ENCODE measurements at places on chromosomes 2 and 18.
A peak's percentile ranks its signal among the peaks of the same experiment; 100 is the strongest.

DNA sequence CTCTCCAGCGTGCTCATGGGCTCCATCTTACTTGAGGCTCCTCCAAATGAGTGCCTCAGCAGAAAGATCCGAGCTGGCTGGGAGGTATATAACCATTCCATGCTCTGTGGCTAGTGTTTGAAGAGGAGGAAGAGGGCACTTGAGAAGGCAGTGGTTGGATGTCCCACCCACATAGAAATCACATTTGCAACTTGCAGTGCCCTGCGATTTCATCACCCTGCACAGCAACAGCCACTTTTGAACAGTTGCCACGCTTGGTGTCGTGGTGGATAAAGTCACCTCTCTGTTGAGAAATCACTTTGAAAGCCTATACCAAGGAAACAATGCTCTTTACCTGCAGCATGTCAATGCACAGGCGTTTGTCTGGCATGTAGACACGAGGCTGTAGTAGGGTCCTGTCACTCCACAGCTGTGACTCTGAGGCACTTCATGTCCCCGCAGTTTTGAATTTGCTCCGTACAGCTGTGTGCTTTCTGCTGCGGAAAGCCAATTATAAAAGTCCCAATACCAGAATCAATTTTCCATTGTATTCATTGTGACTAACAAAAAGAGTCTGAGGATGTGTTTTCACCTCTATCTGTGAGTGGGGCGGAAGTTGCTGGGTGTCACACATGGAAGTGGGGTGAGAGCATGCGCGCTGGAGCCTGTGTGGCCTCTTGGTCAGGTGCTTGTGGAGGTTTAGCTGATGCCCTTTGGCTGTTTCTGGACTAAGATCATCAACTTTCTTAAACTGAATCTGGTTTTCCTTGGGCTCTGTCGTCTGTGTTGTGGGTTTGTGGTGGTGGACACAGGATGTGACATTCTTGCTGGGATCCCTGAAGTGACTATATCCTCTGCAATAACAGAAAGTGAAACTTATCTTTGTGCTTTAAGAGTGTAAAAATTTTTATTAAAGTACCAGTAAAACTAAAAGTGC is 2.8 kb downstream of the CNDP2 start:
- peak; percentile 65 for DNase-seq

- DNase-seq = no peak
Measured at GRCh38 chr2:55620123-55620779, 2.8 kb upstream of the PPP4R3B start.

DNA sequence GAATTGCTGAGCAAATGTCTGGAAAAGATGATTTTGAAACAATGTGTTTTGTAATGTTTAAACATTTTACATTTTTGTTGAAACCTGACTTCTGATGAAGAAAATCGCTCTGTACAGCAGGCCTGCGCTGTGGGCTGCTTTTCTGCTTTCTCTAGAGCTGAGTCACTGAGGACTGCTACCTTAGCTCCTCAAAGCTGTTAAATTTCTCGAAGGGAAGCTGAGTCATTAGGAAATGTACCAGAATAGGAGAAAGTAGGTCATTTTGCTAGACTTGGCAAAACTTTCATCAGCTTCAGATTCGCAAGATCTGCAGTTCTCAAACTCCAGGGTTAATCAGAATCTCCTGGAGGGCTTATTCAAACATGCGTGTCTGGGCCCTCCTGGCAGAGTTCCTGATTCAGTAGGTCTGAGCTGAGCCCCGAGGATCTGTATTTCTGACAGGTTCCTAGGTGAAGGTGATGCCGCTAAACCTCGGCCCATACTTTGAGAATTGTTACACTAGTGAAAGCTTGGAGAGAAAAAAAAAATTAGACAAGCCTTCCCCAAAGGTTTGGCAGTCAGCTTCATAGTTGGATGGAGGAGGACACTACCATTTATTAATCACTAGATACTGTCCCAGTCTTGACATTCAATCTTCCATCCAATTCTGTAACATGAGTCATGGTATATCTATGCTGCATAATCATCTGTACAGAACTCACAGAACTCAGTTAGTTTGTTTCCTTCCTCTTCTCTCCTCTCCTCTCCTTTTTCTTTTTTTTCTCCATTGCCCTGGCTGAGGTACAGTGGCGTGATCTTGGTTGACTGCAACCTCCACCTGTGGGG is 297.6 kb downstream of the PARD3B start:
- DNase-seq = no peak

DNA sequence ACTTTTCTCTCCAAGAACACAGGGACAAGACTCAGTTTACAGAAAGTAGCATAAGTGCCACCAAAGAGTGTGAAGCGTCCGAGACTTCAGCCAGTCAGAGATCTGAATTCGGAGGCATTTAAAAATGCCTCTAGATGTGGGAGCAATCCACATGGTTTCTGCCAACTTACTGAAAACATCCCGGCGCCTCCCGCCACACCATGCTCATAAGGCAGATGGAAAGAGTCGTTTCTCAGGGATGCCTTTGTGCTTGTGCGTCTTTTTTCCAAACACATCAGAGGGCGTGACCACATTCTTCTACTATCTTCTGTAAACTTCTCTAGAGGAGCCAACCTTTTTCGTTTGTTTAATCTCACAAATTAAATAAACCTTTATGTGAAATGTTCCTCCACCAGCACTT is 88.7 kb downstream of the NRP2 start:
- no peak for DNase-seq

- no peak for DNase-seq
Measured at GRCh38 chr2:36695746-36696415, 626 bp upstream of the VIT start.

DNA sequence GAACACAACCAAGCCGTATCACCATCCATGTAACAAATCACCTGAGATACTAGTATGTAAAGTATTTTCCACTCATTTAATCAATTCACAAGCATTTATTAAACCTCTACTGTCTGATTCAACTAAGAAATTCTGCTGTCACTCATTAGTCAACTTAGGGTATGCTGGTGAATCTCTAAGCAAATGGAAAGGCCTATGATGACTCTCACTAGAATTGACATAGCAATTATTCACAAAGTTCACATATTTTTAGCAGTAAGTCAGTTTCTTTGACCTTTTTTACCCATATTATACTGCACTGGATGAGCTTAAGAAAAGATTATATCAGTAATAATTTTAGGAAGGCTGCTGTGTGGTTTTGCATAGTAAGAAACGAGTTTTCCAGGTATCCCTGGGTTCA is 130.1 kb downstream of the SLC8A1 start:
- DNase-seq = no peak

- DNase-seq = no peak
Measured at GRCh38 chr2:216911886-216912285, 52.0 kb upstream of the TNP1 start.

- DNase-seq = no peak
Measured at GRCh38 chr2:35932276-35932963, 423.2 kb upstream of the CRIM1 start.

DNA sequence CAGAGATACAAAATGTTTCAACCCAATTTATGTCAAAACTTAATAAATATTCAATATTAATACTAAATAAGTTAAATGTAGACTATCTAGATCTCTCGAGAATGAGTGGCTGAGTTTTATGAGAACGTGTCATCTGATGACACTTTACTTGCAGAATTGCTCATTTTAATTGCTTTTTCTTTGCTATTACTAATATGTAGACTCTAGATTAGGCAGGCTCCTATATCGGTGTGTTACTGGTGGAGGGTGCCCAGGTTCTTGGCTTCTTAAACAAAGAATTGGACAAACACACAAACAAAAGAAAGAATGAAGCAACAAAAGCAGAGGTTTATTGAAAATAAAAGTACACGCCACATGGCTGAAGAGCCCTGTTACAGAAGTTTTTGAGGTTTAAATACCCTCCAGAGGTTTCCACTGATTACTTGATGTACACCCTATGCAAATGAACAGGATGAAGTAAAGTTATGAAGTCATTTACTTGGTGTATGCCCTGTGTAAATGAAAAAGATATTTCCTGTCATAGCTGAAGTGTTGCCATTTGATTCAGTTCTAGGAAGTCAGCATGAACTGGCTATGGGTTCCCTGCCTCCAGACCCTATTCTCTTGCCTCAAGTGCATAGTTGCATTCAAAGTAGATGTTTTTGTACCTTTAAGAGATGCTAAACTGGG is 122.9 kb upstream of the ITGA4 start:
- DNase-seq = no peak

- no peak for DNase-seq
Measured at GRCh38 chr2:160489111-160489510, 4.5 kb downstream of the RBMS1 start.

- no peak for DNase-seq
Measured at GRCh38 chr2:233760043-233760442, at the start of gene UGT1A1. TSS of gene UGT1A1 (plus strand) at chr2:233760270. CDS start at chr2:233760288, 18 bp downstream.

- no peak for DNase-seq
Measured at GRCh38 chr2:1882471-1882870, 138.2 kb upstream of the PXDN start.

- no peak for DNase-seq
Measured at GRCh38 chr2:161307676-161308075, 549 bp upstream of the PSMD14 start.

GRCh38 chr18:55858661-55859515 is 270.9 kb upstream of the TCF4 start:
- no peak for DNase-seq

GRCh38 chr2:65845442-65846182 is 413.2 kb upstream of the SPRED2 start:
- no peak for DNase-seq

GRCh38 chr2:76307495-76307894 is 596.8 kb upstream of the GCFC2 start:
- DNase-seq = no peak

DNA sequence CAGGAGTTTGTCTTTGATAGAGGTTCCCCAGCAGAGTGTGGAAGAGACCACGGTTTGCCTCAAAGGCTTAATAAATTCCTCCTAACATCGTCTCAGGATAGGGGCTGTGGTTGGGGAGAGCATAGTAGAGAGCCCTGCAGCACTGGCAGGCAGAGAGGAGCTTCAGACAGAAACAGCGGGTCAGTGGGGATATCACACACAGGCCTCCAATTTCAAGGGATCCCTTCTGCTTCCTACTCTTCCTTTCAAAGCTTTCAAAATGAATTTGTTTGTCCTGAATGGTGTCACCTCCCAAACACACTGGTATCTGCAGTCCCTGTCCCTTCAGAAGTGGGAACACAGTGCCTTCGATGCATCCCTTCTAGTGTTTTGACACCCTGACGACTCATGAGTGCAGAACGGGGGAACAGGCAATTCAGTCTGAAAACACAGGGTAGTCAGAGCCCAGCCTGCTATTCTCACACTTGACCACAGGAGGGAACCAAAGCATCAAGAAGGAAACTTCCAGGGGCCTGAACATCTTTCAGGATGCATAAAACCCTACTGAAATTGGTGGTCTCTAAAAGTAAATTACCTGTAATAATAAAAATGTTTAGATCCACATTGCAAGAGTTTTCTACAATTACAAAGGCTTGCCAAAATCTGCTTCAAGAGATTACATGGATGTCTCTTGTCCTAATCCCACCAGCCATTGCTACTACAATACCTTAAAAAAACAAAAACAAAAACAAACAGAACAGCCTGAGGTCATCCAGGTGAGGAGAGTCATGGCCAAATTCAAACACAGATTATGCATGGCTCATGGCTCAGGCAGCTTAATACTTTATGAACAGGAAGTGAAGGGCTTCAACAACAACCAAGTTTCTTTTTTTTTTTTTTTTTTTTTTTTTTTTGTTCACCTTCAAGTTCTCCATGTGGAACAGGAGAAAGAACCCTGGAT is 49.8 kb downstream of the SLC14A2 start:
- DNase-seq = no peak

Measured in stimulated activated CD8-positive, alpha-beta memory T cell treated with anti-CD3 and anti-CD28 coated beads, Interleukin-2, amount 100 ng/mL, for 48 hours (primary cell).